Thyroid gland (tissue), 4 donors: ENCODE measurements at places on chromosomes 11 and 22. TPM values are rescaled to one million over a fixed set of nuclear protein-coding genes. Genes with fewer than 3 reads are reported as not detected.

GRCh38 chr11:59216641-59217564 is 4.2 kb upstream of the MPEG1 start:
- peak; percentile 9 for DNase-seq
- H3K4me1 ChIP-seq = no peaks in the 10 kb centered on the region
- no peak overlapping the region for H3K4me3 ChIP-seq

Gene OR56A5
- total RNA-seq = not detected

Gene CDCA5
- not detected for total RNA-seq

DNA sequence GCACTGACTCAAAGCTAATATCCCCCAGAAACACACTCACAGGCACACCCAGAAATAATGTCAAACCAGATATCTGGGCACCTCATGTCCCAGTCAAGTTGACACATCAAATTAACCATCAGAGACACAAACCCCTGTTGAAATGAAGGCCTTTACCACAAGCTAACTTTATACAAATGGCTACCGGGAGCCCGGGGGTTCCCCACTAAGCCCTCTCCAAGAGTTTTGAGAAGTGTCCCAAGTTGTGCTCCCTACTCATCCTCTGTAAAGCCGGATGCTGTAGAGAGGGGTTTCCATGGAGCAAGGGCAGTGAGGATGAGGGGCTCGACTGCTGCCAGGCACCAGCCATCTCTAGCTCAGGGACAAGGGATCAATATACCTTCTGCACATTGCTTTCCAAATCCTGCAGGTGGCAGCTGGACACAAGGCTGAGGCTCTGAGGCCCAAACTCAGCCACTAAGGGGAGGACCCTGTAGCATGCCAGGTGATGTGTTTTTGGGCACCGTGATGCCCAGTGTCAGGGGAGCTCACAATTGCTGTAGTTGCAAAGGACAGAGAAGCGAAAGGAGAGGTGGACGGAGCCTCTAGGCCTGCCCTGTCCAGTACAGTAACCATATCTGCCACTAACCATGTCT is 145.7 kb downstream of the TTC17 start:
- H3K4me3 ChIP-seq = no peak overlapping the region
- no peaks in the 10 kb centered on the region for H3K4me1 ChIP-seq
- H3K27me3 ChIP-seq = no peaks in the 10 kb centered on the region

DNA sequence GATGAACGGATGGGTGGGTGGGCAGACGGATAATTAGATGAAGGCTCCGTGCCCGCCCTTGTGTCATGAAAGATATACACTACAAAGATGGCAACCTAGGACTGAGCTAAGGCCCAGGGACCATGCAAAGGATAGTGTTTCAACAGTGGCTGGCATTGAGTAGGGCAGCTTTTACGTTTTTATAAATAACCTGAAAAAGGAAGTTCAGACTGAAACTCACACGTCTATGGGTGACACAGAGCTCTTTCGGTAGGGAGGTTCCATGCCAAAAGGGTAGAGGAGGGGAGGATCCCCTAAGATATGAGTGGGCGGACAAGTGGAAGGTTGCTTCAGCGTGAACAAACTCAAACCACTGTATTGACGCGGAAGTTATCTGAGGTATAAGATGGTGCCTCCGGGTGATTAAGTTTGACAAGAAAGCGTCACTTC is 90.5 kb downstream of the UBASH3B start:
- no peaks in the 10 kb centered on the region for H3K36me3 ChIP-seq
- DNase-seq = no peak
- H3K27me3 ChIP-seq = no peaks in the 10 kb centered on the region
- no peak overlapping the region for H3K4me3 ChIP-seq

Gene SCN4B
- total RNA-seq = 7.6 TPM

- H3K27ac ChIP-seq = no peak overlapping the region
- DNase-seq = no peak
- no peaks in the 10 kb centered on the region for H3K27me3 ChIP-seq
- H3K4me3 ChIP-seq = no peak overlapping the region
- no peaks in the 10 kb centered on the region for H3K4me1 ChIP-seq
- H3K36me3 ChIP-seq = no peaks in the 10 kb centered on the region
These were observed 129.6 kb downstream of the SLC17A6 start for GRCh38 chr11:22467741-22468140.

Gene GAS2
- 2.3 TPM for total RNA-seq

- H3K27me3 ChIP-seq = no peaks in the 10 kb centered on the region
- no peak overlapping the region for H3K27ac ChIP-seq
- peaks cover 14% of the 10 kb centered on the region for H3K4me1 ChIP-seq
- H3K4me3 ChIP-seq = no peak overlapping the region
- DNase-seq = no peak
These were observed 871 bp upstream of the SEZ6L start for GRCh38 chr22:26168330-26168851.

- peaks cover 8% of the 10 kb centered on the region for H3K4me1 ChIP-seq
- no peak overlapping the region for H3K4me3 ChIP-seq
- H3K36me3 ChIP-seq = peaks cover 28% of the 10 kb centered on the region
- no peak for DNase-seq
- no peak overlapping the region for H3K27ac ChIP-seq
These were observed 15.9 kb downstream of the NUP98 start for GRCh38 chr11:3781423-3781822.

Gene RGL4
- total RNA-seq = not detected

Gene OR2D2
- total RNA-seq = 0.54 TPM

Gene CD3D
- total RNA-seq = 2.0 TPM
